ENCODE measurements at places on chromosomes 12 and 14.

DNA sequence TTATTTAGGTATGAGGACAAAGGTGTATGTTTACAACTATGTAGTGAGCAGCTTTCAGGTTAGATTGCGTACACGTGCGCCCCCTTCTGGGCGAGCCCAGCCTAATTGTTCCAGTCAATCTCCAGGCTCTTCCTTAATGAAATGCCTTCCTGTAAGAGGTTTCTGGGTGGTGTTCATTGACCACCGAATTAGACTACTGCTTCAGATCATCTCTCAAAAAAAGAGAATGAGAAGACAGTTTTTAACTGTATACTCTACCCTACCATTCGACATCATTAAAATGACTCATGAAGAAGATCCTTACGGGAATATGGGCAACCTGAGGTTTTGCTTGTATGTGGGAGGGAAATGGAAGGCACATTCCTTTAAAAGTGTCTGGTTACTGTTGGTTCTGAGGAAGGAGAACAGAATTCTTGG lies 2.1 kb downstream of the LUM start:
- DNase-seq, result peak; percentile 74

DNA sequence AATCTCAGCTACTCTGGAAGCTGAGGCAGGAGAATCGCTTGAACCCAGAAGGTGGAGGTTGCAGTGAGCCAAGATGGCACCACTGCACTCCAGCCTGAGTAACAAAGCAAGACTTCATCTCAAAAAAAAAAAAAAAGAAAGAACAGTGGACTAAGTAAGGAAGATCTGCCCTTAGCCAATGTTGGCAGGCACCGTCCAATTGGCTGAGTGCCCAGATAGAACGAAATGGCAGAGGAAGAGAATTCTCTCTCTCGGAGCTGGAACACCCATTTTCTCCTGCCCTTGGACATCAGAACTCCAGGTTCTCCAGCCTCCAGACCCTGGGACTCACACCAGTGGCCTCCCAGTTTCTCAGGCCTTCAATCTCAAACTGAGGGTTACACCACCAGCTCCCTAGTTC lies 49.9 kb downstream of the ESR2 start:
- no peak for DNase-seq

DNA sequence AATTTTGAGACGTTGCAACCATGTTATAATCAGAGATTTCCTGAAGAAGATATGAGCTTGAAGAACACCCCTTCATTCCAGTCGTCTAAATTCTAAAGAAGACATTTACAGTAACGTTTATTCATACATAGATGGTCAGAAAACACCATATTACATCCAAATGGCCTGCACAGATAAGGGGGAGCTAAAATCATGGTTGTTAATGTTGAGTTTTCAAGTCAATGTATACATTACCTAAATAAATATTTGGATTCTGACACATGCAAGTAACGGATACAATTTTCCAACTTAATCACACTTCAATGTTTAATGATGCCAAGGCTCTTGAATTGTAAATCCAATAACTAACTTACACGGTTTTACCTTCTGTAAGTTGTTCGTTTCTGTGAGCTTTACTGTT lies 318.4 kb downstream of the SLC6A15 start:
- DNase-seq, result no peak

DNA sequence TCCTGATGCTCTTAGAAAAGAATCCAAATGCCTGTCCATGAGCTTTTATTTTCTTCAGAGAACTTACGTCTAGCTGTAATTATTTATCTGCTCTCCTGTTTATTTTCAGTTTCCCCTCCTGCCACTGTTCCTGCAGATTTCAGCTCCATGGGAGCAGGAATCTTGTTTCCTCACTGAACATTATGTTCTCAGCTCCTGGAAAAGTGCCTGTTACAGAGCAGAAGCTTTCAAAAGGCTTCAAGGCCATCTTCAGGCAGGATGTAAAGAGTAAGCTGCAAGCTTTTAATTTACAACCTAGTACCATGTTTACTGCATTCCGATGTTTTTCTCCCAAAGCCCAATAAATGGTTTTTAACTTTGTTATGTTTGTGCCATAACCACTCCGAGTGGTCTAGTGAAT lies 98.4 kb upstream of the BTG1 start:
- no peak for DNase-seq

DNA sequence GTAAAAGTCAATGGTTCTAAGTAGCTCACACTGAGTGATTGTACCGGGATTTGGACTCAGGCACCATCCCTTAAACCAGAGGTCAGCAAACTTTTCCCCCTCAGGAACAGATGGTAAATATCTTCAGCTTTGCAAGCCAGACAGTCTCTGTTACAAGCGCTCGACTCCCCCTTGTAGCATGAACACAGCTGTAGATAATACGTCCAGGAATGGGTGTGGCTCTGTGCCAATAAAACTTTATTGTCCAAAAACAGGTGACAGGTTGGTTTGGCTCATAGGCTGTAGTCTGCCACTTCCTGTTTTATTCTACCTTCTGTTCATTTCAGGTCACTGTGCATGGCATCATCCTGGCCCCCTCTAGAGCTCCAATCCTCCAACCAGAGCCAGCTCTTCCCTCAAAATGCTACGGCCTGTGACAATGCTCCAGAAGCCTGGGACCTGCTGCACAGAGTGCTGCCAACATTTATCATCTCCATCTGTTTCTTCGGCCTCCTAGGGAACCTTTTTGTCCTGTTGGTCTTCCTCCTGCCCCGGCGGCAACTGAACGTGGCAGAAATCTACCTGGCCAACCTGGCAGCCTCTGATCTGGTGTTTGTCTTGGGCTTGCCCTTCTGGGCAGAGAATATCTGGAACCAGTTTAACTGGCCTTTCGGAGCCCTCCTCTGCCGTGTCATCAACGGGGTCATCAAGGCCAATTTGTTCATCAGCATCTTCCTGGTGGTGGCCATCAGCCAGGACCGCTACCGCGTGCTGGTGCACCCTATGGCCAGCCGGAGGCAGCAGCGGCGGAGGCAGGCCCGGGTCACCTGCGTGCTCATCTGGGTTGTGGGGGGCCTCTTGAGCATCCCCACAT lies 7.6 kb downstream of the BDKRB1 start:
- no peak for DNase-seq

DNA sequence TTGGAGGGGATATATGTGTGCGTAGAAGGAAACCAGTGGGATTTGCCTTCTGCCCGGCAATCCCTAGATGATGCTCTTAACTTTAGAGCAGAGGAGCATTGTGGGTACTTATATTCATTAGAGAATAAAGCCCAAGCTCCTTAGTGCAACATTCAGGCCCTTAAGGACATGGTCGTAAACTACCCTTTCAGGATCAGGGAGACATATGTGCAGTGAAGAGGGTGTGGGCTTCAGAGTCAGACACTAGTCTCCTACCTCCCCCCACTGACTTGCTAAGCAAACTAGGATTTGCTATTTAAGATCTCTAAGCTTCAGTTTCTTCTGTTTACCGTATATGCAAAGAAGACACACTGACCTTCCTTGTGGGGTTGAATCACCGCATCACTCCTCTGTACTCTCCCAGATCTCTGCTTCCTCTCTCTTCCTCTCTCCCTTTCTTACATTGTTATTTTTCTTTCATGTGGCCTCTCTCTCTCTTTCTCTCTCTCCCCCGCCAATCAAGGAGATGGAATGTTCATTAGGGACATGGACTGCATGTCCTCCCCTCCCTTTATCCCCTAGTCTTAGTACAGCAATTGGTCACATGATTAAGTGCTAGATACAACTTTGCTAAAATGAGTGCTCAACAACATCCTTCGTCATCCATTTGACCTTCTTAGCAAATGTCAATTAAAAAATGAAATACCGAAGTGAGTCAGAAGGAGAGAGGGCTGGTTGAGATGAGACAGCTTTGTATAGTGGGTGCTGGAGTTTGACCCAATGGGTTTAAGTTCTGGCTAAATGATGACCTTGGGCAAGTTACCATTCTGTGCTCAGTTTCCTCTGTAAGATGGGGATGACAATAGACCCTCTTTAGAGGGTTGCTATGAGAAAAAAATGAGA lies 91.7 kb downstream of the TMX1 start:
- DNase-seq, result no peak

DNA sequence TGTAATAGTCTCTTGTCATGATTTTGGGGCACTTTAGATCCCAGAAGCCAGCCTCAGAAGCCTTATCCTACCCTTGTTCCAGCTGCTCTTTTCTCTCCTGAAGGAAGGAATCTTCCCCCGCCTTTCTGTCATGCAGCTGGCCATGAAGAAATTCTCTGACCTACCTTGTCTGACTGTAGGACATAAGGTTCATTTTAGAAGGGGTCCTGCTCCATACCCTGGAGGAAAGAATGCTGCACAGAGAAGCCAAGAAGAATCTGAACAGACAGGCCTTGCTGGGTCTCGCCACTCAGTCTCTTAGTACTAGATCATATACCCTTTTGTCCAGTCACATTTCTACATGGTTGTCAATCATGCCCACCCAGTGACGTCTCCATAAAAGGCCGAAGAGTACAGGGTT lies 6.2 kb upstream of the TMCC3 start:
- no peak for DNase-seq

- DNase-seq, result no peak
Observed at GRCh38 chr12:212415-212714, 1.6 kb downstream of the SLC6A12 start.

DNA sequence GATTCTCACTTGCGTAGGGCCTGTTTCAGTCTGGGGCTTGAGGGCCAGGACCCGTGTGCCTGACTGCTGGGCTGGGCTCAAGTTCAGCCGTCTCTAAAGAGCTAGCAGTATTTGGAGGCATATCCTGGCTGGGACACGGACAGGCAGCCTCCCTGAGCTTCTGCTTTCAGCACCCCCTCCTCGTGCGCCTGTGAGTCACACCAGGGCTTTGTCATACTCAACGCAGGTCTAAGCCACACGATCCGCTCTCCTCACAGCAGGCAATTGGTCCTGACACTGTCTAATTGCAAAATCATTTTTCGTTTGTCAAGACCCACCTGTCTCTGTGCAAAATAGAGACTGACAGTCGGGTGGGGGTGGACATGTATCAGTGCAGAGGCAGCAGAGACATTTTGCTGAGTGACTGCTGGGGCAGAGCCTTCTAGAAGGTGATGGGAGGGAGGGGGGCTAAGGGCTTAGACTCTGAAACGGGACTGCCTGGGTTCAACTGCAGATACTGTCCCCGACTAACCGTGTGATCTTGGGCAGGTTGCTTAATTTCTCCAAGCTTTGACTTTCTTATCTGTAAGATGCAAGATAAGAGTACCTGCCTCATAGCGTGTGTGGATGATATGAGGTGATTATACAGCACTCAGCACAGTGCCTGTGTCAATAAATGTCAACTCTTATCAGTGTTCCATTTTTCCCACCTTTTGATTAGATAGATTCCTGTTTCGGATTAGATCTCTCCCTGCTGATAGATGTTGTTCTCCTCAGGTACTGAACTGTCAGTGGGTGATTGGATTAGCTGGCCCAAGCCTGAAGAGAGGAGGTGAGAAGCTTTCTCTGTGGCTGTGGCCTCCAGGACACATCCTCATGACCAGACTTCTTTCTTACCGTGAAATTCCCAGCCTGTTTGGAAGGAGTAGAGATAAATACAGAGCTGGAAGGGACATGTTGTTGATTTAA lies 53.1 kb downstream of the KCNA1 start:
- DNase-seq, result no peak

DNA sequence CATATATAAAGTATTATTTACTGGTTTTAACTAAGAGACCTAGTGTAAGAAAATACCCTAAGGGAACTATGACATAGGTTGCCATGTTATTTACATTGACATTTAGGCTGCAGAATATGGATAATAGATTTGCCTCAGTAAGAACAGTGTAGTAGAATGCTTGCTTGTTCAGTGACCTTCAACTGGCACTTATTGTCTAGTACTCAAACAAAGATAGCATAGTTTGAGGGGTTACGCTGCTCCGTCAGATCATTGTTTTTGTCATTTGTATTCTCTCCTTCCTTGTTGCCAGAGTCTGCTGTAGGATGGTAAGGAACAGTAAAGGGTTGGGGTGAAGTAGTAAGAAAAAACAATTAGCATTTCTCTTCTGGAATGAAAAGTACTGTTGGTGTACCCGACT lies 33.2 kb downstream of the TOGARAM1 start:
- DNase-seq, result no peak

DNA sequence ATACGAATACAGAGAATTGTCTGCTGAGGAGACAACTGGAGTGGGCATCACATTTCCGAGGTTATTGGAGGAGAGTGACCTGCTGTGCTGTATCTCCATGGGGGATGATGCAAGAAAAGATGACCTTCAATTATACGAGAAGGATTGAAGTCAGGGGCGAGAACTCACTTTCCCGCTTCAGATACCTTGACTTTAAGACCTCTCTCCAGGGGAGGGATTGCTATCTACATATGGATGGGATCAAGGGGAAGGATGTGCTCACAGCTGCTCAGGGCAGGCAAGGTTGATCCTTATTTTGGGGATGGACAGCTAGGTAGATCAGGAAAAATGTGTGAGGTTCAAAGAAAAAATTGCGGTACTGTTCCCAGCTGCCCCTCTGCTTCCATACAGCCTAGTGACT lies 24.4 kb downstream of the NEUROD4 start:
- DNase-seq, result no peak

- DNase-seq, result no peak
Observed at GRCh38 chr12:132524405-132524804, 34.5 kb downstream of the FBRSL1 start.

DNA sequence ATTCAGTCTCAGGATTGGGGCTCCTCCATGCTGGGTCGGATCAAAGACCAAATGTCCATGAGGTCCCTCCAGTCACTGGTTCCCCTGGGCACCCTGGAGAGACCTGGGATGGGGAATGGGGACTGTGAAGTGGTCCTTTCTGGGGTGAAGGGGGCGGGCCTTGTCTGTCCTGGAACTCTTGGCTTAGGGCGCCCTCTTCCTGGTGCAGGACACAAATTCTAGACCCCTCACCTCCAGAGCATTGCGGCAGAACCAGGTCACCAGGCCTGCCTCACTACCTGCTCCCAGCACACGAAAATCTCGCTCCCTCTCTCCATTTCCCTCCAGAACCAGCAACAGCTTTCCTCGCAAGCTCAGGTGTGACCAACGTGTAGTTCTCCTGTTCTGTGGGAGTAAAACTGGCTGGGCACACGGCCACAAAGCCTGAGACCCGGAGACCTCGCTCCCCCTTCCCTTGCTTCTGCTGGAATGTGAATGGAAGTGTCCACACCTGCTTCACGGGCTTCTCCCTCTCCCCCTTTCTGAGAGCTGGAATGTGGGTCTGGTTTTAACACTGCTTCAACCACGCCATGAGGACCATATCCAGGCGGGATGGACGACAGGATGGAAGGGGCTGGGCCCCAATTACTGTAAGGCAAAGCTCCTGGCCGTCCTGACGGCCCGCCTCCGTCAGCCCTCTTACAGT lies 112.7 kb downstream of the SCARB1 start:
- DNase-seq, result no peak

DNA sequence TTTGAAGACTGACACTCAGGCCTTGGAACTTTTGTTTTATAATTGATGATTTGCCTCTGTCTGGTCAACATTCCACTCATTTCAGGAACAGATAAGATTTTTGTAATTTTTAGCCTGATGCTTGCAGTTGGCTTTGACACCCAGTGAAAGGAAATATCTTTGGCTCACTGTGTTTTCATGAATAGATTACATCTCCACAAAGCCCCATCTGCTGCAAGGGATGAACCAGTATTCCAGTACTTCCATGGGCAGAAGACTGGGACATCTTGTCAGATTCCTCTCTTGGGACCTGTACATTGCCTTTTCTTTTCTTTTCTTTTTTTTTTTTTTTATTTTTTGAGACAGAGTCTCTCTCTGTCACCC lies 28.4 kb downstream of the GSG1 start:
- DNase-seq, result no peak

GRCh38 chr12:29673346-29673745 lies 110.4 kb downstream of the TMTC1 start:
- DNase-seq, result no peak

- DNase-seq, result no peak
Observed at GRCh38 chr12:59844750-59845149, 248.9 kb downstream of the SLC16A7 start.
